HS-5 (cell line): ENCODE measurements at places on chromosomes 7 and 10.

- DNase-seq = peak; percentile 70
Measured at GRCh38 chr7:94375691-94376090, 19.0 kb upstream of the COL1A2 start.

- no peak for DNase-seq
Measured at GRCh38 chr10:28569506-28570159, 36.7 kb downstream of the WAC start.

- no peak for DNase-seq
Measured at GRCh38 chr7:148626828-148627227, 36.3 kb downstream of the C7orf33 start.

DNA sequence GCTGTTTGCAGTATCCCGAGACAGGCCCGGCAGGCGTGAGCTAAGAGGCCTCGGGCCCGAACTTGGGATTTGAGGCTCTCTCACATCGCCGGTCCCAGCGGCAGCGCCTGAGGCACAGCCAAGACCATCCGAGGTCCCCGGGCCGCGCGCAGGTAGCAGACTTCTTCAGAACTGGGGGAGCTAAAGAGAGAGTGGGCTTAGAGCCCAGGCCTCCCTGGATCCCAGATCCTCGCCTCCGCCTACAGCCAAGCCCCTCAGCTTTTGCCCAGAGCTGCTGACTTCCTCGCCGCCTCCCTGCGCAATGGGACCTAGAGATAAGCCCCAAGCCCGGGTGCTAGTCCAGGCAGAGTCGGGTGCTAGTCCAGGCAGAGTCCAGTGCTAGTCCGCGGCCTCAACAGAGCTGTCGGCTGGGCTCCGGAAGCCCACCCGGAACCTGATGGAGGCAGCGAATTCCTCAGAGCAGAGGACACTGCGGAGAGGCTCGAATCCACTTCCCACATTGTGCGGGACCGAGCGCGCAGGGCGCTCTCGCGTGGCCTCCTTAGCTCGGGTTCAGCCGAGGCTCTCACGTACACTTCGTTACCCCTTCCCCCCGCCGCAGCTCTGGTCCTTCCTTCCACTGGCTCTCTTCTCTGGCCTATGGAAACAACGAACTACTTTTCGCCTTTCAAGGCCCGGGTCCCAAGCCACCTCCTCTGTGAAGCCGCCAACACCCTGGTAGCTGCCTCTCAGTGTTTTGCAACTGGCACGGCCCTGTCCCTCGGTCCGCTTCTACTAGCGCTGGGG is 5.8 kb downstream of the LBX1 start:
- no peak for DNase-seq

- no peak for DNase-seq
Measured at GRCh38 chr10:124372899-124373298, 45.8 kb downstream of the OAT start.

- no peak for DNase-seq
Measured at GRCh38 chr7:1068013-1068412, 19.9 kb upstream of the GPER1 start.

DNA sequence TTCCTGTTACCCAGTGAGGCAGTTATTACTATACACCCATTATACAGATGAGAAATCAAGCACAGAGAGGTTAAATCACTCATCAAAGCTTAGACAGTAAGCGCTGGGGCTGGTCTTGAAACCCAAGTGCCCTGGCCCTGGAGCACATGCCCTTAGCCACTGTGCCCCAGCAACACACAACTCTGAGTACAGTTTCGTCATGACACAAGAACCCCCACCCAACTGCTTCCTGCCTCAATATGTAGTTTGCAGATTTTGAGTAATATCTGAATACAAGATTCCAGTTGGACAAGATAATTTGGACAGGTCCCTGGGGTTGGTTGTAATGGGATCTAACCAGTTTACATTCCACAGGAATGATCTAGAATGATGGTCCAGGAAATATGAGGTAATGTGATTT is 62.8 kb downstream of the SH3PXD2A start:
- DNase-seq = no peak

- no peak for DNase-seq
Measured at GRCh38 chr10:110498982-110499795, 1.5 kb downstream of the DUSP5 start.

DNA sequence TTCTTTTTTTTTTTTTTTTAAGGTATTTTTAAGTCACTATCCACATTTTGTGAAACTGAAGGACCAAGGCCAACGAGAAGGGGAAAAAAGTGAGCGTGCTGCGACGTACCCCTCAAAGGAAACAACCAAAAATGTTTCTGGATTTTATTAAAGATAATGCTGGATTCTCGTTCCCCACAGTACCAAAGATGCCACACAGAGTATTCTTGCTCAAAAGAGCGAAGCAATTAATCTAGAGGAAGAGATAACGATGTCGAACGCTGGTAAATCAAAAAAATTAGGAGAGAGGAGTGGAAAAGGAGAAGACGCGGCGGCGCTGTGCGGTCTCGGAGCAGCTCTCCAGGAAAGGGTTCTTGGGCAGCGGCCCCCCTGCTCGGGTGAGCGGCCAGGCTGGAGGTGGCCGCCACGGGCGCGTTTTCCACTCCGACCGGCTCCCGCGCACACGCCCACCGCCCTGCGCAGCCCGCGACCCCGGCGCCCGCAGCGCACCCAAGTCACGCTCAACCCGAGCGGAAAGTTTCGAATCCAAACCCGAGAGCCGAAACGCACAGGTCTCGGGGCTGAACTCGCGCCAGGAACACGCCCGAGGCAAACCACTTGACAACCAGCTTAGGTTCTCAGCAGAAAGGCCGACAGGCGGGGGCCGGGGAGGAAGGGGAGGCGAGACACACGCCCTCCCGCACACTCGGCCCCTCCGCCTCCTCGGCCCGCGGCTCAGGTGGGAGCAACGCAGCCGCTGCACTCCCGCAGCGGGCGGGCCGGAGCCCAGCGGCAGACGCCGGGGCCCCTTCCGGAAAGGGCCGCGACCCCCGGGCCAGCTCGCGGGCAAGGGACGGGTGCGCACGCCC is 989 bp downstream of the SRPK2 start:
- DNase-seq = no peak

DNA sequence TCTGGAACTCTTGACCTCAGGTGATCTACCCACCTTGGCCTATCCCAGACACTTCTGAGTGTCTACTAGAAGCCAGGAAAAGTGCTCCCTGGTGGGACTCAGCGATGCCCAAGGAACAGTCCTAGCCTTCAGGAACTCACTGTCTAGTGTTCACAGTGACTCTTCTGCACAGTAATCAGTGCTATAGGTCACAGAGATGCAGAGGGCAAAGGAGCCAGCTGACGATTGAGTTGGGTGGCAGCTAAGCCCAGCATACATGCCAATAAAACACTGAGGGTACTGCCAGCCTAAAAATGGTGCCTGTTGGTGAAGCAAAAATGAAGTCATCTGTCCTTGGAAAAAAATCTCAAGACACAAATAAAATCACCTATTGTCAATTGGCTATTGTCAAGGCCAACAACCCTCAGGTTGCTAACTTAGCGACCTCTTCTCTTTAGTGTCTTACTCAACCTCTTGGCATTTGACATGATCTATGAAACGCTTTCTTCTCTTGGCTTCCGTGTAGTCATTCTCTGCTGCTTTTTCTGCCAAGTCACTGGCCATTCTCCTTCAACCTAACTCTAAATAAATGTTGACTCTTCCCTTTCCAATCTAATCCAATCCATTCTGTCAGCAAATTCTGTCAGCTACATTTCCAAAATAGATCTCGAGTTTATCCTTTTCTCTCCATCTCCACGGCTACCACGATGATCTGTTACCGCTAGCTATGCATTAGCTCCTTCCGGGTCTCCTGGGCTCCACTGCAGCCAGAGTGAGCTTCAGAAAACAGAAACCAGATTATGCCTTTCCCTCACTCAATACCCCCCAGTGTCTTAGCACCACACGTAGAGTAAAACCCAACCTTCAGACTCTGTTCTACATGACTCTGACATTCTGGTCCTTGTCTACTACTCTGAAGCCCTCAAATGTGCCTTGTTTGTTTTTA is 99.2 kb downstream of the ATXN7L1 start:
- DNase-seq = no peak

DNA sequence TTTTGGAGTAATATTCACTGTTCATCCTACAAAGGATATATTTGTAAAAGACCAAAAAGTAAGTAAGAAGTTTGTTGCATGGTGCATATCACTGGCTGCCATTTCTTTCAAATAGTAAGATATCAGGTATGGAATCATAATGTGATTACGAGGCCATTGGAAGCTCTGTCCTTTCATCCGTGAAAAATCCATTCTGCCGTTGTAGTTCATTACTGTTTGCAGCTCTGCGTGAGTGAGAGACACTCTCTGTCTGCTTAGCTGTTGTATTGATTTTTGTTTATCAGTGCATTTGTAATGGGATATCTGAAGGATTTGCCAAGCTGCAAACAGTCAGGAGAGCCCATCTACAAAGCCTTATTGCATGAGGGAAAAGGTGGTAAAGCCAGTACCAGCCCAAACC is 44.1 kb upstream of the SLC39A12 start:
- no peak for DNase-seq

- no peak for DNase-seq
Measured at GRCh38 chr7:128053023-128053422, 21.8 kb upstream of the LRRC4 start.
